ENCODE measurements at places on chromosomes 13 and 19.

- DNase-seq, result peak; percentile 87
Observed at GRCh38 chr19:1259206-1259875, 9.8 kb upstream of the CIRBP start.

GRCh38 chr19:2013683-2013961 lies 1.9 kb downstream of the BTBD2 start:
- DNase-seq, result no peak

DNA sequence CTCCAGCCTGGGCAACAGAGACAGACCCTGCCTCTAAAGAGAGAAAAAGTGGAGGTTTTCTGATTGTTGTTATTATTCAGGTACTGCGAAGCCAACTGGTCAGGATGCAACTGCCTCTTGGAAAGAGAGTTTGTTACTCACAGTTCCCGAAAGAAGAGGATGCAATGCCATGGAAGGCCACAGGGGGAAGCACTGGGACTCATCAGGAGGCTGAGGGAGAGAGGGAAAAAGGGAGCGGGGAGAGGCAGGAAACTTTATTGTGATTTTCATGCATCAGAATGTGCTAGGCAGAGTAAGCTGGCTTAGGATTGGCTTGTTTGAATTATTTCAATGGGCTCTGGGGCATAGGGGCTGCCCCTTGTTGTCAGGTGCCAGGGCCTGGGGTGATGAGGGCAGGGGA lies 27.6 kb downstream of the MYO9B start:
- no peak for DNase-seq

DNA sequence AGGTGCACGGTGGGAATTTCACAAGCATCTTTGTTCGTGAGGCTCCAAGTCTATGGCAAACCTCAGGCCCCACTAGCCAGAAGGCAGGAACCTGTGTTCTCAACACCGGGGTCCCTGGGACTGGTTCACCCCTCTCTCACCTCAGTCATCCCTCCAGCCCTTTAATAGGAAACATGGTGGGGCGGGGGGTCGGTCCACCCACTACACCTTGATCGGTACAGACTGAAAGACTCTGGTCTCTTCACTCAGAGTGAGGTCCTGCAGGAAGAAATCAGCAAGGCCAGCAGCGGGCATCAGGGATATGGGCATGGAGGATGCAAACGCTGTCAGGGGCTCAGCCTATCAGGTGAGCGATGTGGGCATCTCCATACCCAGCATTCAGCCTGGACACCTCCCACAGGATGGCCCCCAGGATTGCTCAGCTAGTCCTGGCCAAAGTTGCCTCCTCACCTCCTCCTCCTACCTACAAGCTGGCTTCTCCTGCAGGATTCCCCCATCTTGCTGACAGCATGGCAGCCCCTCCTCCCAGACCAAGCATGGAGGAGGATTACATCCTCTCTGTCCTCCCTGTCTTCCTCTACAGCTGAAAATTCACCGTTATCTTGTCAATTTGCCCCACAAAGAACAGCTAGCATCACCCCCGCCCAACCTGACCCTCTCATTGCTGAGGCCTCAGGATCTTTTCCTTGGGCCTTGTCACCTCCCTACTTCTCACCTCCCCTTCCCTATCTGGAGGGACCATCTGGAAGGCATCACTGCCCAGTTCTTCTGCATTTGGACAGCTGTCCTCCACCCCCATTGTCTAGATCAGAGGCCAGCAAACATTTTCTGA lies 37.3 kb upstream of the CD33 start:
- no peak for DNase-seq

- DNase-seq, result no peak
Observed at GRCh38 chr13:110531671-110532083, 29.8 kb downstream of the RAB20 start.

GRCh38 chr19:46206682-46207081 lies 22.9 kb upstream of the IGFL1 start:
- no peak for DNase-seq

GRCh38 chr19:35122687-35123551 lies 7.3 kb downstream of the FXYD3 start:
- no peak for DNase-seq

- DNase-seq, result no peak
Observed at GRCh38 chr13:25874907-25875306, 176.9 kb downstream of the SHISA2 start.

DNA sequence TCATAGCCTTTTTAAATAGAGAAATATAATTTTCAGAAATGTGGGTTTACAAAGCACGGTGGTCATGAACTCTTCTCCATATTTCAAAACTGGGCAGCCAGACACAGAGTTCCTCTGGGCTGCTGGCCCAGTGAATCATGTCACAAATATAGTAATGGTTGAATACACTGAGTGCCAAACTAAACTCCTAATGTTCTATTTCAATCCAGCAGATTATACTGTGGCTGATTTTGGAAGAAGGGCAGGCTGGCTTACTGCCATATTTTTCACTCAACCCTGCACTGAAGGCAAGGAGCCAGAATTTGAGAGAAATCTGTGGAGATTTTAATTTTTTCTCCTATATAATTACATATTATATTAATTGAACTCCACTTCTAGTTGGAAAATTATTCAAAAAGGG lies 17.0 kb upstream of the PRR20A start:
- no peak for DNase-seq

DNA sequence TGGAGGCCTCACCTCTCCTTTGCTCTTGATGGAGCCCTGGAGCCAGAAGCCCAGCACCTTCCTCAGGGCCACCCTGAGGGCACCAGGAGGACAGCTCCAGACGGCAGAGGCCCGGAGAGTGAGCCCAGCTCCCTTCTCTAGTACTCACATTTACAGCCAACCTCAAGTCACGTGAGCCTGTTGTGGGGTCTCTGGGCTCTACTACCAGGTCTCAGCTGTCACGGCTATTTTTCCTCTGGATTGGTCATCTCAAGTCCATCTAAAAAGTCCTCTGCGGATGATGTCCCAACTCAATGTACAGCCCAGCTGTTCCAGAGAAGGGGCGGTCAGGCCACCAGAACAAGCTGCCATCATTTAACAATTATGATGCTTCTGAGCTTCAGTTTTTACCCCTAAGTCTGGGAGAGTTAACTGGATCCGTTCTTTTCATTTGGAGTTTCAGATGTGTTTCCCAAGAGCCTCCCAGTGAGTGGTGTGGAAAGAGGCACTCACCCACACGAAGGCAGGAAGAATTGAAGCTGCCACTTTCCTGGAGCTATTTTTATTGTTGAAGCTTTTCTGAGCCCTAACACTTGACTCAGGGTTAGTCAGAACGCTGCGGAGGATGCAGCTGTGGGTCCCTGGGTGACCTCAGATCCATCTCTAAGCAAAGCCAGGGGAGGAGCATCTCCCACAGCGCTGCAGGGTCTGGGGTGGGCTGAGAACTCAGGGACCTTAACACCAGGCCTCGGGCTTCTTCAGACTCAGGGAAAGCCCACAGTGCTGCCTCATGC lies 143.5 kb upstream of the UBL3 start:
- DNase-seq, result no peak

DNA sequence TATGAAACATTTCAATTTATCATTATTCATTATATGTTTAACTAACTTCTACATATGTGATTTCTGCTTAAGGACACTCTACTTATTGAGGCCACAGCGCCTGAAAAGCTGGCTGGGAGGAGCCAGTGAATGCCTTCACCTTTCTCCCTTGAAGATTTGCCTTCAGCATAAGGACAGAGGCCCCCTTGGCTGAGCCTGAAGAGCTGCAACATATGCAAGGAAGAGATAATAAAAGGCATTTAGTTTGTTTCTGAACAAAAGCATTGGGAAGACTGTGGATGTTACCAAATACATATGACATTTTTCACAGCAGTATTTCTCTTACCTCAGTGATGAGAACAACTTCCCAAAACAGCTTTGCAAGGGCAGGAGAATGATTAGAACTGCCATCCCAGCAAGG lies 92.1 kb downstream of the ABCC4 start:
- no peak for DNase-seq

DNA sequence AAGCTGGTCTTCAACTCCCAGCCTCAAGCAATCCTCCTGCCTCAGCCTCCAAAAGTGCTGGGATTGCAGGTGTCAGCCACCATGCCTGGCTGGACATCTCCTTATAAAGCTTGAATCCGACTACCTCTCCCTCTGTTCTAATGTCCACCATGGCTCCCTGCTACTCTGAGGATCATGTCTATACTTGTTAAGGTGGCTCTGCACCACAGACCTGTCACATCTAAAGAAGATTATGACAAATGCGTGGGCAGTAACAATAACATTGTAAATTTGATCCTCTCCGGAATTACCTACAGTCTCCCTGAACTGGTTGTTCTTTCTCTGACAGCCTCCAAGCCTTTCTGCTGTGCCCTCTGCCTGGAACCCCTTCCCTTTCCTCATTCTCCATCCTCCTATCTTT lies 1.8 kb downstream of the NXNL1 start:
- no peak for DNase-seq

DNA sequence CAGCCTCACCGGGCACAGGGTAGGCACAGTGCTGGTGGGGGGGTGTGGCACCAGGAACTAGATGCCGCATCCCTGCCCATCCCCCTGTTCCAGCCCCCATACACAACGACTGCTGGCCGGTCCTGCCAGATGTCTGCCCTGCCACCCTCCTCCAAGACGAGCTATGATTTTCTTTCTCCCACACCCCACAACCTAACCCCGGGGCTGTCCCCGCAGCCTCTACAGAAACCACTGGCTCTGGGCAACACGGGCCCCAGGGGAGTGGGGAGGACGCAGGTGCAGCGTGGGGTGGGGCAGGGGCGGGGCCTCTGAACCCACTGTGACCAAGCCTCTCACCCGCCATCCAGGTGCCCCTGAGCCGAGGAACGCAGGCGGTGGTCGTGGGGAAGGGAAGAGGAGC lies 15.5 kb downstream of the PGLS start:
- peak; percentile 83 for DNase-seq

DNA sequence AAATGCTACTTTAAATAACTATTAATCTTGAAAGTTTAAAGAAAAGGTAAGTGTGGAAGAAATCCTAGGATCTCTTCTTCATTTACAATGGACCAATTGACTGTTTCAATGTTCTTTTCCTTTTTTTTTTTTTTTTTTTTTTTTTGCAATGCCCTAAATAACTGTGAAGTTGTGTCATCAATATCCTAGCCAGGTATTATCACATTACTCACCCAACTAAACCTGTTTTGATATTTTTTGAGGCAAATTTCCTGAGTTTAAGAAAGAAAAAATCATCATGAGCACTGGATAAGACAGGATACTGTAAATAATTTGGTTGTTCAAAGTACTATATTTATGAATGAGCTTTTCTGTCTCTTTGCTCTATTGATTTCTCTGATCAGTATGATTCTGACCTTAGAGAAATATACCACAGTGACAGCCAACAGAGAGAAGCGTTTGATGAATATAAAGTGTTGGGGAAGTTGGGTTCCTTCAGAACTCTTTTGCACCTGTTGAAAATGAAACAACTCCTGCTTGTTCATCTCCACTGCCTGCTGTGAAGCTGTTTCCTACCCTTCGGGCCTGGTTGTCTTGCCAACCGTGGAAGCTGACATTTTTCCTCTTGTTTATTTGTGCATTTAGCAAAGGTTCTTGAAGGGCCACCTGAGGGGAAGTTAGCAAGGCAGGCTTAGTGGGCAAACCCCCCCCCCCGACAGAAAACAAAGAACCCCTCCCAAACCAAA lies 1220.5 kb upstream of the SLC10A2 start:
- no peak for DNase-seq

- DNase-seq, result no peak
Observed at GRCh38 chr13:50866817-50867636, 23.5 kb upstream of the DLEU7 start.

GRCh38 chr19:38686530-38686888 lies 39.1 kb downstream of the ACTN4 start:
- DNase-seq, result peak; percentile 43

DNA sequence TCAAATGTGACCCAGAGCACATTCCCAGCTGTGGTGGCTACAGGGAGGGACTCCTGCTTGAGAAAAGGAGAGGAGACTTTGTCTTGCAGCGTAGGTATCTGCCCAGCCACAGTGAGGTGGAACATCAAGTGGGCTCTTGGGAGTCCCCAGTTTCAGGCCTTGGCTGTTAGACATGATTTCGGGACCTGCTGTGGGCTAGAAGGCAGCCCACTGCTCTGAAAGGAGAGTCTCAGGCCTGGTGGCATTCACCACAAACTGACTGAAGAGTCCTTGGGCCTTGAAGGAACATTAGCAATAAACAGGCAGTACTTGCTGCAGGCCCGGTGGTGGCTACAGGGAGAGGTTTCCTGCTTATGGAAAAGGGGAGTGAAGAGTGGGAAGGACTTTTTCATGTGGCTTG lies 61.8 kb upstream of the TEX29 start:
- no peak for DNase-seq

DNA sequence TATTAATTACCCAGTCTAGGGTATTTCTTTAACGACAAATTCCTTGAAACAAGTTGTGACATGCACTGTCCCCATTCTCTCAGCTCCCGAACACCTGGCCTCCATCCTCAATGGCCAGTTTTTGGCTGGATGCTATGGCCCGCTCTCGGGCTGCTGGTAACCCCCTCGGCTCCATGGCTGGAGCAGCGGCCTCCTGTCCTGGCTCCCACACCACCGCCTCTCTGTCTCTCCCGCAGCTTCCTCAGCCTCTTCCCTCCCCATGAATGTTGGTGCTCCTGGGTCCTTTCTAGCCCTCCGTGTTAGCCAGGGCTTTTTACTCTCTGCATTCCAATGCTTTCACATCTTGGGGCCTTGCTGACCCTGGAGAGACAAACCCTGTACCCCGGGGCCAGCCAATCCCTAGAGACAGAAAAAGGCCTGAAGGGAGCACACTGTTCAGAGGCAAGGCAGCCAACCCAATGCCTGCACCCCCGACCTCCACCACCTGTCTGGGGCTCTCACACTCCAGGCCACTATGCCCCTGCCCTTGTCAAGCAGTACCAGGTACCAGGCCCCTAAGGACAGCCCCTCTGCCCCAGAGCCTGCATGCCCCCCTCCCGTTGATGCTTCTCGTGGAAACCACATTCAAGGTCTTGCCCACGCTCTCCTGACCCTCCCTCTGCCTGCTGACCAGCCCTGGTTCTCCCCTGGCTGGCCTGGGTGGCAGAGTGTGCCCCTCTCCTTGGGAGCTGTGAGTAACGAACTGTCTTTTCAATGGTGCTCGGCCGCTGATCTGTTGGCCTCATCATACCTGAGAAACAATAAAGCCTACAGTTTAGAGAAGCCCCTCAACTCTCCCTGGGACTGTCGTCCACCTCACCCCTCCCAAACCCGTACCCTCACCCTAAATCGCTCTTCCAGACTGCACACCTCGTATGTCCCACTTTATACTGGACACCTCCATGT lies 86.9 kb upstream of the GPR183 start:
- DNase-seq, result no peak

GRCh38 chr19:6677883-6678689 lies 8.1 kb upstream of the TNFSF14 start:
- peak; percentile 83 for DNase-seq

DNA sequence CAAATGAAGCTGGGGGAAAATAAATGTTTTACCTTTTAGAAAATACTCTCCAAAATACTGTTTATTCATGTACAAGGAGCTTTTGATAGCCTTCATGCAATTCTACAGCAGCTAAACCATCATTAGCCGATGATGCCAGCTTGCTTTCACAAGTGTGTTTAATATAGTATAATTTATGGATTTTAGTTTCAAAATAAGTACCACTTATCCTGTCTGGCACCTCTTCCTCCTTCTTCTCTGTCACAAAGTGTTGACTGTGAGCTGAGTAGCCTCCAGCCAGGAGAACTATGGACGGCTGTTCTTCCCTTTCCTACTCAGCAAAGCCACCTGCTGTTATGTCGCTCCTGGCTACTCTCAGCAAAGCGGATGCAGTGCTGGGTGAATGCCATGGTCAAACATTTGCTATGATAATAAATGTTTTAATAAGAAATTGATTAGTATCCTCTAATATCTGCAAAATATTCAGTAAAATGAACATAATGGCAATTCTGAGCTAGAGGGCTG lies 238.2 kb downstream of the LIG4 start:
- DNase-seq, result no peak
